ENCODE measurements at places on chromosomes 2 and 18.

GRCh38 chr18:21741312-21741561 lies 645 bp downstream of the MIB1 start:
- no peak for DNase-seq

- no peak for DNase-seq
These were observed 29.2 kb upstream of the PELI1 start for GRCh38 chr2:64173156-64174135.

- DNase-seq = no peak
These were observed 1587.5 kb upstream of the PIK3C3 start for GRCh38 chr18:40367576-40367975.

GRCh38 chr2:30847329-30847728 lies 40.1 kb upstream of the CAPN13 start:
- no peak for DNase-seq

DNA sequence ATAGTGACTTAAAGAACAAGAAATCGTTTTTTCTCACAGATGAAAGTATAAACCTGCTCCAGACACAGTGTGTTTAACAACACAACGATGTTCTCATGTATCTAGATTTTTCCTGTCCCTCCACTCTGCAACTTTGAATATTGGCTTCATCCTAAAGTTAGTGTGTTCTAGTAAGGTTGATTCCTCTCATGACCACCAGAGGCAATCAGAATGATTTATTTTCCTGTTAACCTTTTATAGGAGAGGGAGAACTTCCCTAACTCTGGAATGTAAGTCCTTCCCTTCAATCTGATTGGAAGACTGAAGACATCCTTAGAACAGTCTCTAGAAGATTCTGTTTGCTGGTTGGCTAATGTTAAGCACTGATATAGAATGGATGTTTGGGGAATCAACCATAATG lies 41.0 kb upstream of the TAF4B start:
- no peak for DNase-seq

GRCh38 chr18:63962137-63962536 lies 7.7 kb upstream of the SERPINB8 start:
- DNase-seq = no peak

- DNase-seq = no peak
These were observed 11.4 kb upstream of the RAB31 start for GRCh38 chr18:9696701-9697100.

DNA sequence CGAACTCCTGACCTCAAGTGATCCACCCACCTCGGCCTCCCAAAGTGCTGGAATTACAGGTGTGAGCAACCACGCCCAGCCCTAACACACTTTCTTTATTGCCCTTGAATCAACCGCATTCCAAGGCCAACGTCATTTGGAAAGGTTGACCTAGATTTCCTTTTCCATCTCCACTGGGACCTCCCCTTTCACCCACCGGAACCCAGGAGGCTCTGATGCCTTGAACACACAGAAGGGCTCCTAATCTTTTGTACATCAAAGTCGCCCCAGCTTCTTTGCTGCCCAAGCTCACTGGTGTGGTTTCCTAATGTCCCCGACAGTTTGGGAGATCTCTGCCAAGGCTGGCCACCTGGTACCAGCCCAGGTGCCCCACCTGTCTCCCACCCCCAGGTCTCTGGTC lies 46.2 kb upstream of the CAB39 start:
- no peak for DNase-seq

DNA sequence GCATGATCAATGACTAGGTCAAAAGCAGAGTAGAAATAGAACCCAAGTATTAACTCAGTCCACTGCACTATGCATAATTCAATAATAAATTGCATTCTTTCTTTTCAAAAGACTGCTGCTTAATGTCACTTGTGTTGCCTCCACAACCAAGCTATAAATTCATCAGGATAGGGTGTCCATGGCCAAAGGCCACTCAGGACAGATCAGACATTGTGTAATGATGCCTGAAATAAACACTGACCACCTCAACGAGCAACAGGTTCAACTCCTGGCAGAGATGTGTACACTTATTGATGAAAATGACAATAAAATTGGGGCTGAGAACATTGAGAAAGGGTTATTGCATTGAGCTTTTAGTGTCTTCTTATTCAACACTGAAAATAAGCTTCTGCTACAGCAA lies 194.5 kb upstream of the SPOPL start:
- DNase-seq = no peak

GRCh38 chr2:169301596-169302335 lies 60.6 kb downstream of the LRP2 start:
- DNase-seq = no peak

DNA sequence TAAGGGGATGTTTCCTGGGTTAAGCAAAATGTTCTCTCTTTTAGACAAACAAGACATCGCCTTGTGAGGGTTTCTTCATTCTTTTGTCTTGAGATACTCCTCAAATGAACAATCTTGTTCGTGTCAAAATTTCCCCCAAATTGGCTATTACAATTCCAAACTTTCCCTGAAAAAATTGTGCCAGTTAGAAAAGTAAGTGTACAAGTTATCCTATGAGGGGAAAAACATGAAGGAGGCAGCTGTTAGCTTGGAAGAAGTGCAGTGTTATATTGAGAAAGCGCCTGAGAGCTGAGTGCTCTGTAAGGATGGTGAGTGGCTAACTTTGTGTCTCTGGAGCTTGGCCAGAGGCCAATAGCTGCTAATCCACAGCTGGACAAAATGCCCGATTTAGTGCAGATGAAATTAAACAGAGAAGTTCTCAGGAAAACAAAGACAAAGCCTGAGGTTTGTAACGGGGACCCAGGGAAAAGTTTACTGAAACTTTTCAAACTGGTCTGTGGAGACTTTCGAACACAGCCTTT lies 14.1 kb upstream of the PLEKHH2 start:
- no peak for DNase-seq

DNA sequence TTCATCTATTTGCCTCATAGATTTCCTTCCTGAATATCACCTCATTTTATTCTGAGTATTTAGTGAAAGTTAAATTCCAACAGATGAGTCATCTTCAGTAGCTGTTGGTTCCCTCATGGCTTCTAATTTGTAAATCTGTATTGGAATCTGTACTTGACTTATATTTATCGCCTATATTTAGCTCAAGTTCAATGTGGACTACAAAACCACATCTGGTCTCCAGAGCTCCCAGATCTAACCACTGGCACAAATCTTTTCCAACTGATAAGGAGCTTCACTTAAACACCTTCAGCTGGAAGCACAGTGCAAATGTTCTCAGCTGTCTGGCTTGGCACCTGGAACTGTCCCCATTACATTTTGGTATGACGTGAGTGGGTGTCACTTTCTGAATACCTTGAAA lies 82.8 kb upstream of the DSEL start:
- no peak for DNase-seq

DNA sequence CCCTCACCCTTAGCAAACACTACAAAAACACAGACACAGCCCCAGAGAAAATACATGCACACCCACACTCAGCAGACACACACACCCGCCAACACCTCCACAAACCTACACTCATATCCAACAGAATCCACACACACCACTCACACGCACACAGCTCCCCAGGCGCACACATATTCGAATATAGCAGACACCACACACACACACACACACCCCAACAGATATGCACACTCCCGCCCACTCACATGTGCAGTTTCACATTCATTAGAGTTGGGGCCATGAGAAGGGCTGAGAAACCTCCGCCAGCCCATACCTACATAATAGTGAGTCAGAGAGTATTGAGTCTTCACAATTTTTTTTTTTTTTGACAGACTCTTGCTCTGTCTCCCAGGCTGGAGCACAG lies 29.4 kb upstream of the NOTO start:
- no peak for DNase-seq

DNA sequence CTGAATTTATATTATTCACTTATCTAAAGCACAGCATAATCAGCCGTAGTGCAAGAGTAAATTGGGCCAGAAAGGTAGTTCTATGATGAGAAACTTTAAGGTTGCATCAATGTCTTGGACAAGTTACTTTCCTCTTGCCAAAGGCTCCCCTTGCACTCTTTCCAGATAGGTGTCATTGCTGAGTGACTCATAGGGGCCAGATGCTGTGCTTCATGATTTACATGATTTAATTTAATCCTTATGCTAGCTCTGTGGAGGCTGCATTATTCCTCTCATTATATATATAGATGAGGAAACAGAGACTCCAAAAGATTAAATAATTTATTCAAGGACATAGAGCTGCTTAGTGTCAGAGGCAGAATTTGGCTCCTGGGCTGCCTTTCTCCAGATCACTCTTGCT lies 5.0 kb downstream of the CFAP221 start:
- DNase-seq = no peak

GRCh38 chr2:101047075-101047766 lies 45.1 kb downstream of the RPL31 start:
- no peak for DNase-seq

DNA sequence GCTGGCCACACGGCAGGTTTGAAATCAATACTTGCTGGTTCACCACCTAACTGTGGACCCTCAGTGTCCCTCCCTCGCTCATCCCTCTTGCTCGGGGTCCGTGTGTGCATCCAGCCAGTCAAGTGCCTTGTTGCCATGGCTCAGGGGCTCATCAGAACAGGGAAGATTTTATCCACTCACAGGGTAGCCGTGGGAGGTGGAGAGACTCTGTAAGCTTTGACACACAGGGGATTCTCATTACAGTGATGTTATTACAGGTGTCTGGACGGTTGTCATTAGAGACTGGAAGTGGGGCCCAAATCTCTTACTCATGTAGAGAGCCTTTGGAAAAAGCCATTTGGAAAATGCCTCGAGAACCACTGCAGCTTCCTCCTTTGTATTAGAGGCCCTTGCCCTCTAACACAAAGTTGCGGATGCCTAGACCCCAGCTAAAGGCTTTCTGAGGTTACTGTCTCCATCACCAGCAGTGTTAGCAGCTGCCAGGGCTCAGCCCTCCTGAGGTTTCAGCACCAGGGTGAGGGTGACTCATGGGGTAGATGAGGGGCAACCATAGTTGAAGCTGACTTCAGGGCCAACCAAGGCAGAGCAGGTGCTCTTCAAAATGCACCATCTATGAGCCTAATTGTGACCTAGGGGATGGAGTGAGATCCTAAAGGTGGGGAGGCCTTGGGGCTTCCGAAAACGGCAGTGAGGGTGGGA lies 195.6 kb downstream of the CLIP4 start:
- no peak for DNase-seq

GRCh38 chr18:45009756-45010155 lies 329.1 kb downstream of the SETBP1 start:
- DNase-seq = no peak

DNA sequence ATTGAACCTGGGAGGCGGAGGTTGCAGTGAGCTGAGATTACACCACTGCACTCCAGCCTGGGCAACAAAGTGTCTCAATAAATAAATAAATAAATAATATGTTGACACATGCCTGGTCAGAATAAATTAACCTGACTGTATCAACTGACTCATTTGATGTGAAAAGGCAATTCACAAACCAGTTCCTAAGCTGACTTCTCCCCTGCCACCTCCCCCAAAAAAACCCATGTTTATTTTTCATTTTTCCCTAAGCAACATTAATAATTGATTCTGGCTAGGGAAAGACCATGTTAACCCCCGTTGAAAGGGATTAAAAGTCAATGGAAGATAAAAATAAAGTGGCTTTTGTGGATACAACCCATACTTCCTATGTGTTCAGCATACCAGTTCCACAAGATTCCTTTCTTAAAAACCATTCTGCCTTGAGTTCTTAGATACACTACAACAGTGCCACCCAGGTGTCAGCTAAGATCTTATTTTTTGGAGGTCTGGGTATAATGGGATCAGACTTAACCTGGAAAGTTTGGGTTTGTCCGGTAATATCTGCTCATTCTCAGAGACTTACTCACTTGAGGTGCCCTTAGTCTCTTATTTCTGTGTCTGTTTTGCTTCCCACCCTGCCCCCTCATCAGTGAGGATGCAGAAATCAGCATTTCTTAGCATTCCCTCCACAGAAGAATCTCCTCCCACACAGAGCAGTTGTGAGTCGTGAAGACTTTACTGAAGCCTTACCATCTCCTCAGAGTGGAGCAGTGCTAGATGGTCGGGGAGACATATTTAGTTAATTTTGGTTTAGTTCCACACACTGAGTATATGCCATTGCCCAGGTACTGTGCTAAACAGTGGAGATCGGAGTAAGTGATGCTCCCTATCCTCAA lies 10.1 kb upstream of the MCFD2 start:
- no peak for DNase-seq

GRCh38 chr2:85422072-85422457 lies 3.6 kb downstream of the SH2D6 start:
- no peak for DNase-seq

DNA sequence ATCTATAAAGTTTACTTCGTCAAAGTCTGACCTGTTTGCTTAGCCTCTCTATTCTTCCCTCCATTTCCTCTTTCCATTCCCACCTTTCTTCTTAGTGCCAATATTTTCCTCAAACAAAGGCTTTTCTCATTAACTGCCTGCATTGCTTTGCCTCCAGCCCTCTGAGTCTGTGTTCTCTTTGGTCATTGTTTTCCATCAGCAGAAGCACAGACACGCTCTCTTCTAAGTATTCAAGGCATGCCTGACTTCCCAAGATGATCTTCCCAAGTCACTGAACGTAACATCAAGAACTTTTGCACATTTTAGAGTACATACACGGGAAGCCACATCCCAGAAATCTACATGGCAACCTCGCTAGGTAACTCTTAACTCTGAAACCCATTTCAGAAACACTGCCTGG lies 32.6 kb upstream of the ANXA4 start:
- DNase-seq = no peak

GRCh38 chr2:181036445-181036844 lies 56.0 kb downstream of the UBE2E3 start:
- DNase-seq = no peak

DNA sequence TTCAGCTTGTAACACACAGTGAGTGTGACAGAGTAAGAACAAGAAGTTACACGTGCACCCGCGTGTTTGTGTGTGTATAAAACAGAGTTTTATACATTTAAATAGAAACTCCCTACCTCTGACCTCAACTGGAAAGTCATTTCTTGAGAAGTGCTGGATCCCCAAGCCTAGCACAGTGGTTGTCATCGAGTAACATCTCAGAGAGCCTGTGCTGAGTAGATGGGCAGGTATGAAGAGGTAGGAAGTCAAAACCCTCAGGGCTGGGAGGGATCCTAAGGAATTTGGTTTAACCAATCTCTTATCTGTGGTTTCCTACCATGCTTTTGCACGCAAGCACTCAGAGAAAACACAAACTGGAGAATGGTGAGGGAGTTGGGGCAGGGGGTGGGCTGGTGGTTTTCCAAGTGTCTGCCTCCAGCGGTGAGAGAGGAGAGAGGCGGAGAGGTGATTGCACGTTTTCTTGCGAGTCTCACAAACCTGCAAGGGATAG lies 9.2 kb downstream of the ACOXL start:
- DNase-seq = no peak

Measured in renal cortex interstitium (tissue), 15 donors.